ENCODE measurements at places on chromosomes 2 and 18. TPM values are rescaled to one million over a fixed set of nuclear protein-coding genes. Genes with fewer than 3 reads are reported as not detected.

Gene CSRNP3
- total RNA-seq = 0.47 TPM

Gene BOK
- total RNA-seq = 117 TPM

GRCh38 chr2:1493431-1494126, 80.3 kb downstream of the TPO start:
- DNase-seq = no peak

- no peak for DNase-seq
These were observed 67.7 kb downstream of the ZNF521 start for GRCh38 chr18:25284281-25284680.

- no peak for DNase-seq
These were observed 35.2 kb upstream of the STPG4 start for GRCh38 chr2:47190188-47190881.

Gene MYOM1
- total RNA-seq = 0.15 TPM

- DNase-seq = no peak
These were observed 563.2 kb downstream of the RNF144A start for GRCh38 chr2:7480431-7480830.

GRCh38 chr18:3014503-3015203, 1.7 kb upstream of the LPIN2 start:
- no peak for DNase-seq

Gene ESPNL
- total RNA-seq = 0.53 TPM

- peak; percentile 85 for DNase-seq
These were observed 40.2 kb upstream of the BMPR2 start for GRCh38 chr2:202335791-202336467.

GRCh38 chr2:119137502-119137901, 21.0 kb downstream of the C1QL2 start:
- DNase-seq = no peak

Gene VWC2L
- total RNA-seq = not detected

Gene NETO1
- 2.0 TPM for total RNA-seq

GRCh38 chr18:48336332-48336731, 72.9 kb downstream of the ZBTB7C start:
- no peak for DNase-seq

DNA sequence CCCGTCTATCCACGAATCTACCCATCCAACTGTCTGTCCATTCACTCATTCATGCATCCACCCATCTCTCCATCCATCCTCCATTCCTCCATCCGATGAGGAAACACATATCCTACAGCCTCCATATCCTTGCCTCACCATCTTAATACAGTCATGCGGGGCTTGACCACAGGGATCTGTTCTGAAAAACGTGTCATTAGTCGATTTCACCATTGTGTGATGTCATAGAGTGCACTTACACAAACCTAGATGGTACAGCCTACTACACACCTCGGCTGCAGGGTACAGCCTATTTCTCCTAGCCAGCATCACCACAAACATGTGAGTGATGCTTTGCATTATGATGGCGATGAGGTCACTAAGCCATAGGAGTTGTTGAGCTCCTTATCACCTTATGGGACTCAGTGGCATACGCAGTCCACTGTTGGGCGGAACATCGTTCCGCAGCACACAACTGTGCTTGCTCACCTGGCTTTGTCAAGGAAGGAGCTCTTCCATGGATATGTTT, 1.9 kb upstream of the NT5DC4 start:
- no peak for DNase-seq

- no peak for DNase-seq
These were observed 129.6 kb upstream of the SLC1A4 start for GRCh38 chr2:64859312-64860212.

DNA sequence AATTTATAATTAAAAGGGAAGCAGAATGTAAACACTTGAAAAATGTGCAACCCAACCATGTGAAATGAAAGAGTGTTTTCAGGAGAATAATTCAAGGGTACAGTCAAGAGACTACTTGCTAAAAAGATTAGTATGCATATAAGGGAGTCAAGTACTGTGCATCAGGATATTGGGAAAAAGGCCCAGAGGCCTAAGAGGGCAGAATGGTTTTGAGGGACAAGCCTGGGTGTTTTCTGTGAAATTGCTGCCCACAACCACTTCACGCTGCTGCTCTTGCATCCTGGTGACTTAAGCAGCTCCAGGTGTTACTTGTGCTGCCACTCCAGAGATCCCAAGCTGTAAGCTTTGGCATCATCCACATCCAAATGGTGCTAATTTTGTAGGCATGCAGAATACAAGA, 165.2 kb downstream of the AGPS start:
- DNase-seq = no peak

GRCh38 chr18:45890606-45891005, 65.1 kb downstream of the SIGLEC15 start:
- DNase-seq = no peak

All from glomerular endothelial cell (primary cell).